ENCODE measurements at places on chromosomes 11 and 22. TPM values are rescaled to one million over a fixed set of nuclear protein-coding genes. Genes with fewer than 3 reads are reported as not detected.

DNA sequence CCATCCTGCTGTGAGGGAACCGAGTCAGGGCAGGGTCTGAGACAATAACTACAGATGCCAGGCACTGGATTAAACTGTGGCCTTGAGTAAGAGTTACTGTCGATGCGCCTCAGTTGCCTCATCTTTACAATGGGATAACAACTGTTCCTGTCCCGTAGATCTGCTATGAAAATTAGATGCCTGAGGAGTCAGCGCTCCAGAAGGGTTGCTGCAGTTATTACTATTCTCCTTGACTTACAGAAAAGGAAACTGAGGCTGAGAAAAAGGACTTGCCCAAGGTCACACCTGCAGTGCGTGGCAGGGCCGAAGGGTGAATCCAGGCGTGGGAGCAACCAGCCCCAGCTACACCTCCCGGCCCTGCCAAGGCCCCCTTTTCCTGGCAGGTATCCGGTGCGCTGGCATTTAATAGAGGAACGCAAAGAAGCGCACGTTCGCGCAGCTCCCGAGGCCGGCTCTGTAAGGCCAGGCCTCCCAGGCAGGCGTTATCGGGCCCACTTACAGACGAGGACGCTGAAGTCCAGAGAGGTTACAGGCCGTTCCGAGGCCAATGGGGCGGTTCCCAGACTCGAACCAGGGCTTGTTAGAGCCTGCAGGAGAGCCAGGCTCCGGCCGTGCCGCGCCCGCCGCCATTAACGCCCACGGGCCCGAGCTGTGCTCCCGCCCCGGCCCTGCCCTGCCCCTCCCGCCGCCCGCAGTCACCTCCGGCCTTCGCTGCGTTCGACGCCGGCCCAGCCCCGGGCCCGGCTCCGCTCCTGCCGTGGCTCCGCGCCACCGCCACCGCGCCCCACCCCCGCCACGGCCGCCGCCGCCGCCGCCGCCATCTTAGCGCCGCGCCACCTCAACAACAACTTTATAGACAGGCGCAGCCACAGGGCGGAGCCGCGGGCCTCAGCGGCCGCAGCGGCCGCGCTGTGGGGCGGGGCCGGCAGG is at the start of gene C11orf68:
Gene C11orf68, minus strand, starts transcription at position 852 of the 930 bp plus-strand sequence. Its CDS starts 31 bp downstream, at position 821.
- no peak for DNase-seq

DNA sequence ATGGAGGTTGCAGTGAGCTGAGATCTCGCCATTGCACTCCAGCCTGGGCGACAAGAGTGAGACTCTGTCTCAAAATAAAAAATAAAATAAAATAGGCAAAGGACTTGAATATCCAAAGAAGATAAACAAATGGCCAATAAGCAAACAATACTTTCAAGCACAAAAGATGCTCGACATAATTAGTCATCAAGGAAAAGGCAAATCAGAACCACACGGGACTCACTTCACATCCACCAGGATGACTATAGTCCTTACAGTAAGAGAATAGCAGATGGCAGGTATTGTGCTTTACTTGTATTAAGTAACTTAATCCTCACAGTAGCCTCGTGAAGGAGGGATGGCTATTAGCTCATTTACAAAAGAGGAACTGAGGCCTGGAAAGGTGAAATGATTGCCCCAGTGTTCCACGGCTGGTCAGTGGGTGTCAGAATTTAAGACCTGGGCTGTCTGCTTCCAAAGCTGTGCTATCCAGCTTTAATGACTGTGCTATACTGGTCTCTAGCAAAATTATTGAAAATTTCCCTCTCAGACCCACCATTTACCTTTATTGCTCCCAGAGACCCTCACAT is 40.2 kb upstream of the RBFOX2 start:
- no peak for DNase-seq

DNA sequence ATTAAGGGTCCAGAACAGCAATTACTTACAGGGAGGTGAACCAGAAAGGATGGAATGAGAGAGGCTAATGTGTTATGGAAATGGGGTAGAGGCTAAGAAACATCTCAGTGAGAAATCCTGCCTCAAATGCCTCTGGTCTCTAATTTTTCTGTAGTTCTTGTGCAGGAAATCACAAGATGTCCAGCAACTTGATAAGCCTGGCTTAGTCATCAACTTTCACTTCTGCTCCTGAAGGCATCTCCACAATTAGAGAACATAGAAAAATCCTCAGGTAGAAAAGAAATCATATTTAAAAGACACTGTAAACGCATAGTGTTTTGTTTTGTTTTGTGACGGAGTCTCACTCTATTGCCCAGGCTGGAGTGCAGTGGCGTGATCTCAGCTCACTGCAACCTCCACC is 18.7 kb downstream of the MRGPRX4 start:
- no peak for DNase-seq

- DNase-seq = no peak
Measured at GRCh38 chr11:102407901-102408300, 44.7 kb downstream of the TMEM123 start.

DNA sequence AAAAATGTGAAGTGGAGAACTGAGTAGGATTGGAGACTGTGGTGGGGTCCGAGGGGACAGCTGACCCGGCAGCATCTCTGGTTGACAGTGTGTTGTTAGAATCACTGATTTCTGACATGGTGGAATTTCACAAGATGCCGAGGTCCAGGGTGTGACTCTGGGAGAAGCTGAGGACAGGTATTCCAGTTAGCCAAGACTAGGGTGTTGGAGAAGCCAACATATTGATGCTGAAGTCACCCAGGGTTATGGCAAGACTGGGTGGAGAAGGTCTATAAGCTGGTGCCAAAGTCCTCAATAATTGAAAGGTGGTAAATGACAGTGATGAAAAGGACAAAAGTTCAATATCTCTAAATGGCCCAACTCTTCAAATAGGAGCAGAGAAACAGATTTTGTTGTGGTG is 86.1 kb downstream of the ME3 start:
- DNase-seq = no peak

GRCh38 chr11:63813563-63814382 is 517 bp downstream of the SPINDOC start:
- DNase-seq = no peak

- DNase-seq = no peak
Measured at GRCh38 chr11:107508201-107508857, 50.7 kb upstream of the CWF19L2 start.

DNA sequence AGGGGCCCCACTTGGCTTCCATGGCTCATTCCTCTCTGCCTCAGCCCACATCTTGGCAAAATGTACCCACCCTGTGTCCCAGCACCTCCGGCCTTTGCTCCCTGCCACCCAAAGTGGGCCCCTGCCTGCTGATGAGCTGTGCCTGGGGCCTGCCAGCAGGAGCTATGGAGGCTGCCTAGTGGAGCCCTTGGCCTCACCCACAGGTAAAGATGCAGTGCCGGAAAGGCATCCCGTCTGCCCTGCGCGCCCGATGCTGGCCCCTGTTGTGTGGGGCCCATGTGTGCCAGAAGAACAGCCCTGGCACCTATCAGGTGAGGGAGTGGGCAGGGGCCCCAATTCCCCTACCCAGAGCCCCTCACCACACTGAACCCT is 1.3 kb downstream of the TBC1D10C start:
- DNase-seq = no peak

- DNase-seq = no peak
Measured at GRCh38 chr11:61011229-61011870, 39.9 kb downstream of the CD6 start.

DNA sequence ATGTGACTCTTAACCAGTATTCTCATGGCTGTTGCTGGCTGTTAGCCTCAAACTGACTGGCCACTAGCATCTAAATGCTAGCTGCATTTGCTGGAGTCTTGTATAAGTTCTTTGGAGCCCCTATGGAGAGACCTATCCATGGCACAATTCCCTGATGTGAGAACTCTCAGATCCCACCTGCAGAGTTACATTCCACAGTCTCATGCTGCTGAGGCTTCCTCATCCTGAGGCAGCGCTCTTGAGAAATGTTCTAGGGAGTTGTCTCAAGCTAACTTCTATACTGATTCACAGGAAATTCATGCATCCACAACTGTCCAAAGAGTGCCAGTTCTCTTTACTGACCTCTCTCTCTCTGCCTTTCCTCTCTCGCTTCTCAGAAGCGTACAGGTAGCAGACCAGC is 218.0 kb upstream of the PITPNB start:
- no peak for DNase-seq

GRCh38 chr11:80186692-80187091 is 745.9 kb upstream of the TENM4 start:
- DNase-seq = no peak

- no peak for DNase-seq
Measured at GRCh38 chr22:32897400-32897799, 95.9 kb downstream of the TIMP3 start.

MS4A3 gene
- total RNA-seq = not detected

PHOX2A gene
- not detected for total RNA-seq

PLET1 gene
- not detected for total RNA-seq

BRSK2 gene
- 0.24 TPM for total RNA-seq

CYB5R2 gene
- 46.6 TPM for total RNA-seq
